ENCODE measurements at places on chromosomes 3 and 15.

DNA sequence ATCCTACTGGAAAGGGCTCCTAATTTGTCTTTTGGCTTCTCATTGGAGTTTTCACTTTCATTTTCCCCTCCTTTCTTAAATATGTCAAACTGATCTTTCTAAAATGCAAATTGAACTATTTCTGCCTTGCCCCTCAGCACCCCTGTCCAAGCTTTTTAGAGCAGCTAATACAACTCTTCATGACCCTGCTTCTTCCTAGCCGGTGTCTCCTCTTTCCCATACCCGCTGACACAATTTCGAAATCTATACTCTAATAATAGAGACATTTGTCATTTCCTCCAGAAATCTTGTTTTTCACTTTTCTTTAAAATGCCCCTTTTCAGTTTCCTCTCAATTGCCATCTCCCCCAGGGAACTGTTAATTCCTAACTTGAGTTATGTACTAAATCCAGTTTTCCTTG lies 2.9 kb upstream of the EPHA3 start:
- DNase-seq: no peak

DNA sequence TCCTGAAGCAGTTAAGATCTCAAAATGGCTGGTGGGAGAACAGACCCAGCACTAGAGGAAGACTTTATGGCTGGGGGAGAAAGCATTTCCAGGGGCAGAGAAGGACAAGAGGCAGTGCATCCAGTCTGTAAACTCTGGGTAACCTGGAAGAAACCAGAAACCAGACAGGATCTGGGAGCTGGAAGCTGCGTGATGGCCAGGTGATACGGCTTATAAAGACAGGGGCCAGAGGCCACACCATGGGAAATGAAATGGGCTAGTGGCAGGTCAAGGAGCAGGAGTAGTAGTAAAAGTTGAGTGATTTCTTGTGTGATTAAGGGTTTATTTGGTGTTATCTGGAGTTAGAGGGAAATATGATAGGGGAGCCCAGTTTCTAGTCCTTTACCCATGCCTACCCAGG lies 144.7 kb upstream of the ARRDC4 start:
- no peak for DNase-seq

DNA sequence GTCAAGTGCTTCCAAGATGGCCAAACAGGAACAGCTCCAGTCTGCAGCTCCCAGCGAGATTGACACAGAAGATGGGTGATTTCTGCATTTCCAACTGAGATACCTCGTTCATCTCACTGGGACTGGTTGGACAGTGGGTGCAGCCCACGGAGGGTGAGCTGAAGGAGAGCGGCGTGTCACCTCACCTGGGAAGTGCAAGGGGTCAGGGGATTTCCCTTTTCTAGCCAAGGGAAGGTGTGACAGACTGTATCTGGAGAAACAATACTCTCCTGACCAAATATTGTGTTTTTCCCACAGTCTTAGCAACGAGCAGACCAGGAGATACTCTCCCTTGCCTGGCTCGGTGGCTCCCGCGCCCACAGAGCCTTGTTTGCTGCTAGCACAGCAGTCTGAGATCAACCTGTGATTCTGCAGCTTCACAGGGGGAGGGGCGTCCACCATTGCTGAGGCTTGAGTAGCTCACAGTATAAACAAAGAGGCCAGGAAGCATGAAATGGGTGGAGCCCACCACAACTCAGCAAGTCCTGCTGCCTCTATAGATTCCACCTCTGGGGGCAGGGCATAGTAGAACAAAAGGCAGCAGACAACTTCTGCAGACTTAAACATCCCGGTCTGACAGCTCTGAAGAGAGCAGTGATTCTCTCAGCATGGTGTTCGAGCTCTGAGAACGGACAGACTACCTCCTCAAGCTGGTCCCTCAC lies 293.5 kb upstream of the SUCLG2 start:
- DNase-seq: no peak

DNA sequence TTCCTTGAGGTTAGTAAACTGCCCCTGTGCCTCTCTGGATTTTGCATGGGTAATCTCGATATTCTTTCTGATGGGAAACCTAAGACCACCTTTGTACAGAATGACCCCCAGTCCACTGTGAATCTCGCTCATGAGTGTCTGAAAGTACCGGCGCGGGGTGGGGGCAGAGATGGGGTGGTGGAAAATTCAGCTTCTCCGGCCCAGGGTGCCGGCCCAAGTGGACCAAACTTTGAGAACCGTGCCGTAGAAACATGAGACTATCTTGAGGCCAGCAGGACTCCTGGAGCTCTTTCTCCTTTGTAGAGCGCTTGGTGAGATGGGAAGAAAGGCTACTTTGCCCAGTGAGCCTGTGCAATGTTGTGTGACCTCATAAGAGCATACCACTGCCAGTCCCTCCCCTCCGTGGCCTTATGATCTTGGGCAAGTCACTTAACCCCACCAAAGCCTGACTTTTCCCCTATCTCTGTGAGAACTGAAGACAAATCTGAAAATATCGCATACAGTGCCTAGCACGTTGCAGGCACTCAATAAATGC lies 40.4 kb upstream of the VEPH1 start:
- no peak for DNase-seq

DNA sequence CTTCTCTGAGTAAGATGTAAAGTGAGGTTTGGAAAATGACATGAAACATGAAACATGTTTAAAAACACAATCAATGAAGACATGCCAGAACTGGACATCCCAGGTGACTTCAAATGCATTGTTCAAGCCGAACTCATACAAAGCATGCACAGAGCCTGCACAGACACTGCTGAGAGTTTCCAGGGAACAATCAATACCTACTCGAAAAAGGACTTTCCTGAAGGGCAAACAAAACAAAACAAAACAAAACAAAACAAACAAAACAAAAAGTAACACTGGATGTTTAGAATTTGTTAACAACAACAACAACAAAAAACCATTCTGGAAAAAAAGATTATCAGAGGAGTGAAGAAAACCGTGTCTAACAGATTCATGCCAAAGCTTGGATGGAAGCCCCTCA lies 10.5 kb upstream of the TM4SF19 start:
- DNase-seq: no peak

DNA sequence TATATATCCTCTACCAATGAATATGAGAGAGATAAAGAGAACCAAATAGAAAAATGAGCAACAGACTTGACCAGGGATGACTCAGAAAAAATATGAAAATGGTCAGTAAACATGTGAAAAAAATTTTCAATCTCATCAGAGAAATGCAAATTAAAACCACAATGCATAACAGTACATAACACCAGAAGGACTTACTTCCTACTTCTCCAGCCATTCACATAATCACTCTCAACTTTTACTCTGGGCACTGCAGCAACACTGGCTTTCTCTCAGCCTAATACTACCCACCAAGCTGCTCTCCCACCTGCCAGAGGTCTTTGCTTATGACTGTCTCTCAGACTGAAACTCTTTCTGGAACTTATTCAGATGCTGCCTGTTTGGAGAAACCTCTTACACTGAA lies 49.4 kb downstream of the DPH6 start:
- DNase-seq: no peak
